CD4-positive, alpha-beta T cell treated with Interleukin-12 subunit alpha and Interleukin-12 subunit beta, for 1 hour (primary cell): ENCODE measurements at places on chromosomes 2 and 18.

GRCh38 chr2:161416708-161417437, 776 bp downstream of the TBR1 start:
- DNase-seq, result no peak

DNA sequence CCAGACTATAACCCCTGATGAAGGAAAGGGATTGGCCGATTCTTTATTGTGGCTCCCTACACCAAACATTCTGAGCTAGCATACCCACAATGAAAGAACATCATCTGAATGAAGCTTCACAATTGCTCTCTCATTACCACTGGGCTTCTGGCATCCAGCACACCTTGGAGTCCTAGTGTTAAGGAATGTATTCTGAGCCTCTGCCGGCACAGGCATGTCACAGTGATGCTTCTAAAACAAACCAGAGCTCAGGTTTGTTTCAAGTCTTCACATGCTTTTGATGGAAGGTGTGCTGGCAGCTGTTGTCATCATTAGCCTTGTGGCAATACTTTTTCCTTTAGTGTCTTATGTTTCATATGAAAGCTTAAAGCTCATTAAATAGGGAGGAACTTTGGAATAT, 76.3 kb upstream of the RBBP8 start:
- DNase-seq, result no peak

- no peak for DNase-seq
Observed at GRCh38 chr2:112665113-112665780, 19.5 kb downstream of the SLC20A1 start.

GRCh38 chr18:11027862-11028261, 121.5 kb downstream of the PIEZO2 start:
- DNase-seq, result no peak

- DNase-seq, result no peak
Observed at GRCh38 chr2:148292431-148292830, 271.5 kb downstream of the MBD5 start.

GRCh38 chr18:67354692-67355091, 161.8 kb downstream of the DSEL start:
- DNase-seq, result no peak

- no peak for DNase-seq
Observed at GRCh38 chr2:239539083-239539775, 138.4 kb upstream of the HDAC4 start.

- no peak for DNase-seq
Observed at GRCh38 chr2:187274146-187274545, 173.9 kb downstream of the CALCRL start.

DNA sequence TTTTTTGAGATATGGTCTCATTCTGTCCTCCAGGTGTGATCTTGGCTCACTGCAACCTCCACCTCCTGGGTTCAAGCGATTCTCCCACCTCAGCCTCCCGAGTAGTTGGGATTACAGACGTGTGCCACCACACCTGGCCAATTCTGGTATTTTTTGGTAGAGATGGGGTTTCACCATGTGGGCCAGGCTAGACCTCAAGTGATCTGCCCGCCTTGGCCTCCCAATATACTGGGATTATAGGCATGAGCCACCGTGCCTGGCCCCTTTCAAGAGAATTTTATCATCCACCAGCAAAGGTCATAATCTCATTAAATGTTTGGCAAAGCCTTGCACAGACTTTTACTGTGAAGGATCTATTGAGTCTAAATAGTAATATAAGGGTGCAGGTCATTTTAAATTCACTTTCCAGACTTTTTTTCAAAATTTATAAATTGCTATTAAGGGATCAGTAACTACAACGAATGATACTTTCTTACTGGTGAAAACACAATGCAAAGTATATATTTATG, 2.5 kb downstream of the HADHA start:
- DNase-seq, result no peak

DNA sequence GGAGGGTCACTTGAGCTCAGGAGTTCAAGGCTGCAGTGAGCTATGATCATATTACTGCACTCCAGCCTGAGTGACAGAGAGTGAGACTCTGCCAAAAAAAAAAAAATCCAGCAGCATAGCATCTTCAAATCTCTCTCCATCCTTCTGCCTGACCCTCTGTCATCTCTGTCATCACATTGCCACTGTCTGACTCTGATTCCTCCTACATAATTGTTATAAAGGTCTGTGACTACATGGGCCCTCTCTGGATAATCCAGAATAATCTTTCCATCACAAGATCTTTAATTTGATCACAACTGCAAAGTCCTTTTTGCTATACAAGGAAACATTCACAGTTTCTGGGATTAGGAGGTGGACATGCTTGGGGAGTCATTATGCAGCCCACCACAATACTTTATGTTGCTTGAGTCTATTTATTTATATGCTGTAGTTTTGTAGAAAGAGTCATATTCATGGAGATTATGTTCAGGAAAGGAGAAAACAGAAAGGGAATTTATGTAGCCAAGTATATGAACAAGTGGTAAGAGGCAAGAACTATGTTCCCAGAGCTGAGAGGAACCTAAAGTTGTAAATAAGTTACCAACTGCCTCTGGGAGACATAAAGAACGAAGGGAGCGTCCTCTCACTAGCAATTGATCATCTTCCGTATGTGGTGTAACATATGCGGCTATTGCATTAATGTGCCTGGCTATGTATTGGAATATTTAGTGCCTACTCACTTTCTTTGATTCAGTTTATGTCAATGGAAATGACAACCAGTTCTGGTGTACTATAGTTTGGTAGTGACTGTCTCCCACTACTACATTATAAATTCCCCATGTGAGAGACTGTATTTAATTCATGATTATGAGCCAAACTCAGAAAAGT, 21.5 kb downstream of the RND3 start:
- no peak for DNase-seq

DNA sequence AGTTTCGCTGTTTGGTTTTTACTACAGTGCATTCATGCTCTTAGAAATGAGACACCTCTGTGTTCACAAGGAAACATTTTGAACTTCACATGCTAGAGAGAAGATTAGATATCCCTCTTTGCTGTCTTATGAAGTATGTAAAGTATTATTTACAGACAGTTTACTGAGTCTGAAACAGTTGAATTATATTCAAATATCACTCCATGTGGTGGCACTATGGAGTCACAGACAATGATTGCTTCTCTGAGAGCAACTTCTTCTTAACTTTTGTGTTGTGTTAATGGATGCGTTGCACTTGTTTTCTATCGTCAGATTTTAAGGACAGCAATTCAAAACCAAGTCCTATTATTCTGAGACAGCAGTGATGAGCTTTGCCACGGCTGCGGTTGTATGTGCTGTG, 823.6 kb downstream of the GALR1 start:
- no peak for DNase-seq

DNA sequence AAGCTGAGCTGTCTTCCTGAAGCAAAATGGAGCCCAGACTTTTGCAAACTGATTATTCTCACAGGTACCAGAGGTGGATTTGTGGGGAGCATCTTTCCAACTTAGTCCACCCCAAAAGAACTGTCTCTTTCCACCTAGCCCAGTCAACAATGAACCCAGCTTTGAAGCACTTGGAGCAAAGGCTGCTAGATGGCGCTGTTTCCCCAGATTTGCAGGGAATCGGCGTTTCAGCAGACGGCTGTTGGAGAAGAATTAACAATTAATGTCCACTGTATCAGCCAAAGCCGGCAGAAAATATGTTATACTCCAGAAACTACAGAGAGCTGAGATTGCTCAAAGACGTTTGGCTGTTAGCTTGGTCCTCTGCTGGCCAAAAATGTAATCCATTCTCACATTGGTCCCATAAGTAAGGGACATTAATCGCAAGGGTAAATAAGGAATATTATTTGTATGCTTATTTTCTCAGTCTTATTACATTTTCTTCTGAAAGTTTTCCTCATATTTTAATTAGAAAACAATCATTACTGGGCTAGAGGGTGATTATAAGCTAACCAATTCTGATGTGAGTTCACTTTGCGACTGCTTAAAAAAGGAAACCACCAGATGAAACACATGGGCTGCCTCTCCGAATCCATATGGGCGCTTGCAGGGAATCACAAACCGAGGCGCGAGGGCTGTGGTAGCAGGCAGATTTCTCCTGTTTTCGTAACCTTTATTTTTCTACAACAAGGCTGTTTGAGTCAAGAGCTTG, 423.8 kb upstream of the MEX3C start:
- DNase-seq, result no peak

DNA sequence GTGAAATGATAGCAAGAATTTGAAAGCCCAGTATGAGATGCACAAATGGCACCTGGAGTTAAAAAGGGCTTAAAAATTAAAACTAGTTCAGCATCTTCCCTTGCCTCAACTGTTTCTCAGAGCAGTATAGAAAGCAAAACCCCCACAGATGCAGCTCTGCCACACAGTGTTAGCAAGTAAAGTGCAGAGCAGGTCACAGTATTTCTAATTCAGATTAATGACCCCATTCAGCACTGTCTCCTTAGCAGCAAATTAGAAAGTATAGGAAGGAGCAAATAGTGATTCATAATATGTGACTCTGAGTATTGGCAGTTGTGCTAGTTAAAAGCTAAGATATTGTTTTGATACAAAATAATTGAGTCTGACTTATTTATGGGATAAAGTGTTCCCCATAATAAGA, 73.8 kb upstream of the CCDC85A start:
- no peak for DNase-seq

DNA sequence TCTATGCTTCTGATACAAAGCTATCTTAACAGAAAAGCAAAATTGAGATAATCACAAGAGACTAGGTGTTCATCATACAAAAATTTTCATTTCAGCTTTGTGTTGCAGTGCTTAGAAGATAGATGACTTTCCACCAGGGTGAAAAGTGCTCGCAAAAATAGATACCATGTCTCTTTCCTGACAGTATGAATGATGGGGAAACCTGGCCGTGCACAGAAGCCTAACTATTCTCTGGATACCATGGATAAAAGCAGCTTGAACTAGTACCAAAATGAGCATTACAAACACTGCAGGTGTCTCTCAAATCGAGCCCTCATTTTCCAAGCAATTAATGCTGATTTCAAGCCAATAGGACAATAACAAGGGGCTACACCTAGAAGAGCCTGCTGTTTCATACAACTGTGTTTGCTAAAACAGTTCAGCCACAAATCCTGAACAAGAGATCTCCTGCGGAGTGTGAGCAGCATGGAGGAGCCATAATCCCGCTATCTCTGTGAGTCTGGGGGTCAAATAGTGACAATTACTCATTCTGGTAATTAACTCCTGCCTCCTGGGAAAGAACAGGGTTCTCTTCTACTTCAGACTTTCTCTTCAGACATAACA, 507.6 kb downstream of the PID1 start:
- DNase-seq, result no peak

GRCh38 chr2:15127876-15128275, 433.3 kb downstream of the NBAS start:
- DNase-seq, result no peak

- DNase-seq, result no peak
Observed at GRCh38 chr2:53303012-53303578, 464.5 kb upstream of the CHAC2 start.

DNA sequence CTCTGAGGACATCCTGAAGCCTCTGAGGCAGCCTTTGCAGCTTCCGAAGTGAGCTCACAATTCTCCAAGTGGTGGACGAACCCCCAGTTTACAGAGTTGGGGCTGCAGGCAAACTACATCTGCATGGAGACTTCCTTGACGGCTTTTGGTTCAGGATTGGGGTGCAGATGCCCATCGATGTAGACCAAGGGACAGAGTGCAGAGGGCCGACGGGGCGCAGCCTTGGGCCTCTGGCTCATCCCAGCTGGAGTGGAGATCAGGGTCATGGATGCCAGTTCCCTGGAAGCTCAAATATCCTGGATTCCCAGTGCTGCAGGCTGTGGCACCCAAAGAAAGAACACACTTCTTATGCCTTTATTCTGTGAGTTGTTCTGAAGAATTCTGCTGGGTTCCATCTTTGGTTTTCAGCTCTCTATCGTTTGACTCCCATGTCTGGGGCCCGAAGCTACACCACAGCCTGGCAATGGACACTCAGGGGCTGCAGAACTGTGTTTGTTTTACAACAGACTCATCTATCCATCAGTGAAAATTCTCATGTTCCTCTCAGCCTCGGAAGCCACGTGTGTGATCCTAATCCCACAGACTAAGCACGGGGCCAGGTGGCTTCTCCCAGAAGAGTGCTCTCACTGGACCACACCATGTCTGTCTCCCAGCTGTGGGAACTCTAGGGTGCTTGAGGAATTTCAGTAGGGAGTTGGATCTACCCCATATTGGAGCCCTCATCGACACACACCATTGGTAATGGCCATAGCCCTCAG, 414.1 kb upstream of the MYT1L start:
- DNase-seq, result no peak

GRCh38 chr18:11497585-11497984, 111.8 kb upstream of the SLC35G4 start:
- no peak for DNase-seq

- no peak for DNase-seq
Observed at GRCh38 chr2:170685591-170685990, 29.5 kb upstream of the SP5 start.

DNA sequence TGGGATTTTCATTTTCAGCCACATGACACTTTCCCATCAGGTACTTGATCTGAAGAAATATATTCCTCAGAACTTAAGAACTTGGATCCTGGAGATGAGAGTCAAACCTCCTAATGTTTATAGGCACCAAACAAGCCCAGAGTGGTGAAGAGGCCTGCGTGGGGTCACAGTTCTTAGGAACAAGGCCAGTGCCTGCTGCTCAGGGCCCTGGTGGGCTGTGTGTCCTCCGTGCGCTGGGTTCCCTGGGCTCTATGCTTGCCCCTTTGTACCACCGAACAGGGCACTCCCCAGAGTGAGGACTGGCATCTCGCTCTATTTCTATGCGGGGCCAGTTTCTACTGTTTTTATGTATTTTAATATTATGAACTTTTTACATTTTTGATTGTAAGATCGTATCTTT, 76.0 kb upstream of the RBM44 start:
- no peak for DNase-seq

GRCh38 chr2:46565364-46565763, 86.0 kb downstream of the TMEM247 start:
- no peak for DNase-seq

GRCh38 chr18:72973841-72974240, 106.1 kb upstream of the NETO1 start:
- no peak for DNase-seq

GRCh38 chr18:10322004-10322403, 132.4 kb upstream of the APCDD1 start:
- no peak for DNase-seq
